Non-pigmented ciliary epithelial cell (primary cell): ENCODE measurements at places on chromosomes 13 and 19.

GRCh38 chr13:94020426-94020825 is 459.1 kb downstream of the DCT start:
- DNase-seq = no peak

DNA sequence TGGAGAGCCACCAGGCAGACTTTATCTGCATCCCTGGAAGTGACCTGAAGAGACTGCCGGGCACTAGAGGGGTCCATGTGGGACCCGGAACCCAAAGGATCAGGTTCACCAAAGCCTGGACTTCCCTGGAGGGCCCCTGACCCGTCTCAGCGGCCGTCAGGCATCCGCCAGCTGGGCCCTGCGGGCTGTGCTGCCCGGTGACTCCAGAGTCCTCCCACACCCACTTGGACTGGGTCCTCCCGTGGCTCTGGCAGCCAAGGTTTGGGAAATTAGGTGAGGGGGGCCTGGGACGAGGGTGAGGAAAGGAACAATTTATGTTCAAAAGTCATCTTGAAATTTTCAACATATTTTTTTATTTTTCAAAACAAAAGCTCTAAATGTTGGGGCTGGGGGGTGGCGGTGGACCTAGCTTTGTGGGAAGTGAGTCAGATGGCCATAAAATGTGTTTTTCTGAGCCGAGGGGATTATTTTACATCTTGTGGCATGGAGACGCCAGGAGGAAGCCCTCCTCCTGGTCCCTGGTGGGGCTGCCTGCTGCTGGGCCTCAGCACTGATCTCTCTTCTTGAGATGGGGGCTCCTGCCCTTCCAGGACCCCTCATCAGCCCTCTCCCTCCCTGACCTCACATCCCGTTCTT is 20.2 kb downstream of the CEBPA start:
- DNase-seq = no peak

- no peak for DNase-seq
These were observed 23.1 kb downstream of the ZNF536 start for GRCh38 chr19:30395283-30395682.

DNA sequence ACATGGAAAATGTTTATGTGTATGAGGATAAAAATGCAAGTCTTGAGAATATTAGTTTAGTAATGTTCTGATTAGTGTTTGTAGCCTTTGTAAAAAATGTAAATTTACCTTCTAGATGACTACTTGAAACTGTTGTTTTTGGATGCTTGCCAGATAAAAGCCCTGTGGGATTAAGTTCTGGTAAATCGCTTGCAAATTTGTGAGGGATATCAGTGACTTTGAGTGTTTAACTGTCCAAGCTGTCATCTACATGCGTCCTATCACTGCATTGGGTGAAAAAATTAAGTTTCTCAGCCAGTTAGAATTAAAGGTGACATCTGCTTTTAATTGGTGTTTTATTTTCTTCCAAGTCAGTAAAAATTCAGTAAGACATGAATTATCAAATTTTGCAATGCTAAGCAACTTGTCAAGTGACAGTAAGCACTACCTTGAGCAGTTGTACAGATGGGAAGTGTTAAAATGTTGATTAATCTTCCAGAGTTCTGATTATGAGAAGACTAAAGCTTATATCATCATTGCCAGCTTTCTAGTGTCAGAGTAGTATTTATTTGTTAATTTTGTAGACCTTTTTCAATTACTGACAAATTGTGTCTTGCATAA is 88.0 kb downstream of the PCCA start:
- DNase-seq = peak; percentile 28

- no peak for DNase-seq
These were observed 452 bp downstream of the PIAS4 start for GRCh38 chr19:4007836-4008539.

DNA sequence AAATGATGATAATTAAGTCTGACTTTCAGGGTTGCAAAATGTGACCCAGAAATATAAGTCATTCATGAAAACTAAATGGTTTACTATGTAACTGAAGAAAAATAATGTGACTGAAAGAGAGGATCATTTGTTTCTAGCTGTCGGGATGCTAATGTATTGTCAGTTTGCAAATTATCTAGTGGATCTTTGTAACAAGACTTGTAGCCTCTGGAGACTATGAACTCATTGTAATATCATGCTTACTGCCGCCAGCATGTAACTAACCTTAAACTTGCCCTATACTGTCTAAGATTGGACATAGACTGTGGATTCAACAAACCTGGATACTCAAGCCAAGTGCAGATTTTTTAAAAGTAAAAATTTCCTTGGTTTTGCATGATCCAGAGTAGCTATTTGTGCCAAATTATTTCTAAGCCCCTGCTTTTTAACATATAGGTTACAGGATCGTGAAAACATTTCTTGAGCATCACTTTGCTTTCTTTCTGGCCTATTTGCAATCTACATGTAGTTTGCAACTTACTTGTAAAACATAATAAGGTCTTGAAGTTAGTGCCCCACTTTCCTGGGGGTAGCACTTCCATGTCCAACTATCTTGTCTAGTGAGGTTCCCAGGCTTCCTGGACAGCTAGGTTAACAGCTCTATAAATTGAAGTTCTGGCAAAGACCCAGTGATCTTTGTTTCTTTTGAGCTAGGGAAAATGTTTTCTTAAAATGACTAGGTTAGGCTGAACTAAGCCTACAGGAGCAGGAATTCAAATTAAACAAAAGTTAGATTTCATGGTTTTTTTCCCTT is 3.3 kb upstream of the POSTN start:
- DNase-seq = no peak

- DNase-seq = no peak
These were observed 6.8 kb downstream of the CEACAM1 start for GRCh38 chr19:42521346-42522030.

GRCh38 chr13:46728777-46729176 is 68.2 kb downstream of the ESD start:
- no peak for DNase-seq

DNA sequence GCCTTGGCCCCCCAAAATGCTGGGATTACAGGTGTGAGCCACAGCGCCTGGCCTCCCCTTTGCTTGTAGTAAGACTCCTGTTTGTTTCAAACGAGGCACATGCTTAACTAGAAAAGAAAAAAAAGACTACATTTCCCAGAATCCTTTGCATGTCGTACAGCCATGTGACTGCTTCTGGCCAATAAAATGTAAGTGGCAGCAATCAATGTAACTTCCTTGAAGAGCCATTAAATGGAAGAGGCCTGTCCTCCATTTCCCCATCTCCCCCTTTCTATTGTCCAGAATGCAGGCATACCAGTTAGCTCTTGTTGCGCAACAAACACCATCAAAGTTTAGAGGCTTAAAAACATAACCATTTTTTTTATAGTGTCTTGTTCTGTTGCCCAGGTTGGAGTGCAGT is 10.4 kb upstream of the GPR32 start:
- no peak for DNase-seq

DNA sequence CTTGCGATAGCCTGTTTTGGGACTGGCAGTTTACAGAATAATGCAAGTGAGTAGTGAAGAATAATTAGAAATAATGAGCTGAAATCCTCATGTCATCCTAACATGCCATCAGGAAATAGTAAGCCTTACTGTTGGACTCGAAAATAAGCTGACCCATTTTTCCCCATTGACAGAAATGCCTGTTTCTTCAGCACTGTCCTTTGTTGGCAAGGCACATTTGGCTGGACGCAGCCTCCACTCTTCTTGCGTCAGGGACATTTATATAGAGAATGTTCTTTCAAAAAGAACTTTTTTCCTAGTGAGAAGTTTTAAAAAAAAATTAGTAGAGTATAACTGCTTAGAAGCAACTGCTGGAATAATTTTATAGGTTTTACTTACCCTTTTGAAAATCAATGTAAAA is 47.1 kb downstream of the ARHGAP35 start:
- DNase-seq = no peak

DNA sequence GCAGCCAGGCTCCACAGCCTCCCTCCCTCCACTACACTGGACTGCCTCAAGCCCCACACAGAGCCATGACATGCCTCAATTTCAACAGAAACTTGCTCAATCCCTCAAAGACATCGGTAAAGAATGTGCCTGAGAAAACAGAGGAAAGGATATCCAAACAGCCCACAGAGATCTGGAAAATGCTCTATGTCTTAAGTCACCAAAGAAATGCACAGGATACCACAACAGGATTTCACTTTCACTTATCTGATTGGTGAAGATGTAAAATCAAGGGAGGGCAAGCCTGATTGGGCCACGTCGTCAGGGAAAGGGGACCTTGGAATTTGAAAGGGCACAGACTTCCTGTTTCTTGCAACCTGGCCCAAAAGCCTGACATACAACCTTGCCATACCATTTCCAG is 14.2 kb downstream of the CACNA1A start:
- no peak for DNase-seq

DNA sequence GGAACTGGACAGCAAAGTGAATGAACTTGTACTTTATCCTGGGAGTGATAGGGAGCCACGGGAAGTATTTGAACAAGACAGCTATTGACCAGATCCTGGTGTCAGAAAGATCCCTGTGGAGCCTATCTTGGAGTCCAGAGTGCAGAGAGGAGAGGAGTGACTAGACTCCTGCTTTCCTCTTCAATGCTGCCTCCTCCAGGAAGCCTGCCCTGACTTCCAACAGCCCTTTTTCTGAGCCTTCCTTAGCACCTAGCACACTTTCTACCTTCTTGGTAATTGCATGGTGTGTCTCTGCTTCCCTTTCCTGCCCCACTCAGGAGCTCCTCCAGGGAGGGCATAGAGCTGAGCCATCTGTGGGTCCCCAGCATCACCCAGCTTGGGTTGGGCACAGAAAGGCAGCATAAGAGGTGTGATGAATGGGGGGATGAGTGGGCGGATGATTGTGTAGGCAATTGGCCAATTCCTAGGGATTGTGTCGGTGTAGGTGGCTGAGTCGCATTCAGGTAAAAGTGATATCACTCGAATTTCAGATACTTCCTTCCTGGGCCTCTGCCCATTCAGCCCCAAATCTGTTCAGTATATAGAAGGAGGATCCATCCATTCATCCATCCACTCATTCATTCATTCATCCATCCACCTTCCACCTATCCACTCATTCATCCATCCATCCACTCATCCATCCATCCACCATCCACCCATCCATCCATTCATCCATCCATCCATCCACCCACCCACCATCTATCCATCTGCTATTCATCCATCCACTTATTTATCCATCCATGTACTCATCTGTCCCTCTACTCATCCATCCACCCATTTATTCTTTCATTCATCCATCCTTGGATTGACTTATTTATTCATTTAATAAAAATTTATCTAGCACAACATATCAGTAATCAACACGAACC is 26.9 kb downstream of the CYP4F22 start:
- no peak for DNase-seq

DNA sequence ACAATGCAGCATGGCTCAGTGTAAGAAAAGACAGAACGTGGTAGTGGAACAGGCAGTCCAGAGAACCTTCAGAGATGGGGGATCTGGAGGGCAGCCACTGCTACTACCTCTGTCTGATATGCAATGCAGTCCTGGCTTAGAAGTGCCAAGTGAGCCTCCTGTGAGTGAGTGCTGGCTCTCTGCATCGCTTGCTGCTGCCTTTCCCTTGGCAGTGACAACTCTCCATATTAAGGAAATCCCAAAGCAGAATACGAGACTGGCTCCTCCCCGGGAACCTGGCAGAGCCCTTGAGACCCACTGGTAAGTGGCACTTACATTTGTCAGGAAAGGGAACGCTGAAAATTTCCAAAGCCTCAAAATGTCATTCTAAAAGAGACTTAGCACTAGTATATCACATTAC is 7.5 kb downstream of the DOCK9 start:
- DNase-seq = no peak

GRCh38 chr19:7850000-7850813 is 20.2 kb downstream of the EVI5L start:
- DNase-seq = no peak

DNA sequence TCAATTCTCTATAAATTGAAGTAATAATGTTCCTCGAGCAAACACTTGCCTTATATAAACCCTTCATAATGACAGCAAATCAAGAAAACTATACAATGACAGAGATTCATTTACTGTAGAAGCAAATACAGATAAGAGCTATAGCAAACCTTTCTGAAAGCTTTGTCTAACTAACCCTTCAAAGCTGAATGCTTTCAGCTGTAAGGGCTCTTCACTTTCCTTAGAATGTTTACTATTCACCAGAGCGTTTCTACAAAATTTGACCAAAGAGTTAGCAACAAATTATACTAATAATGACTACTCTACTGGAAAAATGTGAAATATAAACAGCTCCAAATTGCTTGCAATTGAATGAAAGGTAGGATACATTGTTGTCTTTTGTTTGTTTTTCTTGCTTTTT is 218.1 kb downstream of the SLITRK5 start:
- DNase-seq = no peak

DNA sequence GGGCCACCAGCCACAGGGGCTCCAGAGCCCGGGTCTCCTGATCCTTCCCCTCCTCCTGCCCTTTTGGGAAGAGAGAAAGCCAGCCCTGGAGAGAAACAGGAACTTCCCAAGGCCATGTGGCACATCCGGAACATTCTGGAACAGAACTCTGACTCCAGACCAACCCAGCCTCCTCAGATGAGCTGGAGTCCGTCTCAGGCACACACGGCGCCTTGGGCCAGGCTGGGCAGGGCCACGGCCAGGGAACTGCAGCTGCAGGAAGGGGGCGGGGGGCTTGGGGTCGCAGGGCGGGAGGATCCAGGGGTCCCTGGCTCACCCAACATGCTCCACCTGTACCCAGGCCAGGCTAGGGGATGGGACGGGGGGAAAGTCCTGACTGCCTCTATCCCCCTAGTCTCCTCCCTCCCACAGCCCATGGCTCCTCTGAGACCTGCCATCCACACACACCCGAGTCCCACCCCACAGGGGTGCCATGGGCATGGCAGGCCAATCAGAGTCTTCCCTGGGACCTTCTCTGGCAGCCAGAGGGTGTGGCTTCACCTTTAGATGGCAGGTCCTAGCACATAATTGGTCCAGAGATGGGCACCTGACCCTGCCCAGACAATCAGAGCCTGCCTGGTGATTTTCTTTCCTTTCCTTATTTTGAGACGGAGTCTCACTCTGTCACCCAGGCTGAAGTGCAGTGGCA is 22.9 kb downstream of the SBNO2 start:
- DNase-seq = no peak

DNA sequence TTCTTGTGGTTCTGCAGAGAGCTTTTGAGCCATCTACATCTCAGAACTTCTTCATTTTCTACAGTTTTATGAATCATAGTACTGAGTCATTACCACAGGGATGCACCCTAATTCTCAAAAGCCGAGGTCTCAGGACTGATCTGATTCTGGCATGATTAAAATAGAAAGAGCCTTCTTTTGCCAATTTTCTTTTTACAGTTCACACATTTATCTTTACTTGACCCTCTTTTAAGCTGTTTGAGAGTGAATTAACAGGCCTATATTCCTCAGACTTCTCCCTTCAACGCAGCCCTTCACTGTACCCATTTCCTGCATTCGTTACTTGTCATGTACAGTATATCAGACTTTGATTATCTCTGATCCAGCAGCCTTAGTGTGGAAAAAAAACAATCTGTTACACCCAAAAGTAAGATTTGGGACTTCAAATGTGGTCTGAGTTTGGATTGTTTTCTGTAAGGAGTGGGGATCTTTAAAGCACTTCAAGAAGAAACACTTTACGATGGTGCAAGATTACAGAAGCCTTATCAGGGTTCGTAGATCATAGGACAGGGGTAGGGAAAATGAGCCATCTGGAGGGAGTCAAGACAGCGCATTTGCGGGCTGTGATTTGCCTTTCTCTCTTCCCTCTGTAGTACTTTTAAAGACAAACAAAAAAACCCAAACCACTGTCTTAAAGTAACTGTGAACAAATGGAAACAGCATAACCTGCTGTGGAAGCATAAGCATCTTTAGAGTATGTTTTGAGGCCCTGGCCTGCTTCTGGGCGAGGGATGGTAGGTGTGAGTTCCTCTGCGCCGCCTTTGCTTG is 15.3 kb upstream of the GPR183 start:
- DNase-seq = no peak
